ENCODE measurements at places on chromosomes 4 and X.

- no peak for DNase-seq
Measured at GRCh38 chr4:69025191-69025998, 70.9 kb upstream of the UGT2B7 start.

DNA sequence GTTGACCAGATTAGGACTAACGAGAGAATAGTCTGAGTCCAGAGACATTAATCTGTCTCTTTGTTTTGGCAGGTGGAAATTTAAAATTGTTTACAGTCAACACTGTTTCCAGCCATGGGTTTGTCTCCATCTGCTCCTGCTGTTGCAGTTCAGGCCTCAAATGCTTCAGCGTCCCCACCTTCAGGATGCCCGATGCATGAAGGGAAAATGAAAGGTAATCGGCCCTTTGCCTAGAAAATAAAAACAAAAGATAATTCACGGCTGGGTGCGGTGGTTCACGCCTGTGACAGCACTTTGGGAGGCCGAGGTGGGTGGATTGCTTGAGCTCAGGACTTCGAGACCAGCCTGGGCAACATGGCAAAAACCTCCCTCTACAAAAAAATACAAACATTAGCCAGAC is 815 bp downstream of the HCCS start:
- DNase-seq, result no peak

- DNase-seq, result no peak
Measured at GRCh38 chr4:41731569-41732126, 16.9 kb downstream of the PHOX2B start.

- DNase-seq, result no peak
Measured at GRCh38 chrX:9164533-9165426, 130.9 kb upstream of the FAM9B start.

- DNase-seq, result no peak
Measured at GRCh38 chrX:112368371-112368770, 285.8 kb upstream of the TRPC5 start.

GRCh38 chrX:101163166-101163565 is 56.4 kb upstream of the DRP2 start:
- DNase-seq, result no peak

GRCh38 chr4:88967883-88968331 is 89.1 kb downstream of the FAM13A start:
- DNase-seq, result no peak

DNA sequence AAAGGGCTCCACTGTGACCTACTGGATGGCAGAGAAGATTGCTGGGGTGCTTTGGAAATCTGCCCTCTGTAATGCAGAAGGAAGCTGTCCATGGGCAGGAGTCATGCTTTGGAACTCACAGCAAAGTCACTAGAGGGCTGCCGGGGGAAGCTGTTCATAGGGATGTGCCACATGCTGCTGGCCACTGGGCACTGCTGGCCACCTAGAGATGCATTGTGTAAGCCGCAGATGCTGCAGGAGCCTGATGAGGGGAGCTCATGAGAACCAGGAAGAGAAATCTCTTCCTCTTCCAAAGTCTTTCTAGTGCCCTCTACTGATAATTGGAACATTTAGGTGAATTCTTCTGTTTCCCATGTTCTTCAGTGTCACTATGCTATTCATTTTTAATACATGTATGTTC is 31.2 kb upstream of the UXT start:
- DNase-seq, result no peak

GRCh38 chr4:185304541-185304940 is 91.2 kb downstream of the LRP2BP start:
- DNase-seq, result no peak

GRCh38 chrX:112641449-112641848 is 38.3 kb downstream of the LHFPL1 start:
- no peak for DNase-seq

- no peak for DNase-seq
Measured at GRCh38 chr4:77015390-77015789, 60.4 kb downstream of the CCNI start.

DNA sequence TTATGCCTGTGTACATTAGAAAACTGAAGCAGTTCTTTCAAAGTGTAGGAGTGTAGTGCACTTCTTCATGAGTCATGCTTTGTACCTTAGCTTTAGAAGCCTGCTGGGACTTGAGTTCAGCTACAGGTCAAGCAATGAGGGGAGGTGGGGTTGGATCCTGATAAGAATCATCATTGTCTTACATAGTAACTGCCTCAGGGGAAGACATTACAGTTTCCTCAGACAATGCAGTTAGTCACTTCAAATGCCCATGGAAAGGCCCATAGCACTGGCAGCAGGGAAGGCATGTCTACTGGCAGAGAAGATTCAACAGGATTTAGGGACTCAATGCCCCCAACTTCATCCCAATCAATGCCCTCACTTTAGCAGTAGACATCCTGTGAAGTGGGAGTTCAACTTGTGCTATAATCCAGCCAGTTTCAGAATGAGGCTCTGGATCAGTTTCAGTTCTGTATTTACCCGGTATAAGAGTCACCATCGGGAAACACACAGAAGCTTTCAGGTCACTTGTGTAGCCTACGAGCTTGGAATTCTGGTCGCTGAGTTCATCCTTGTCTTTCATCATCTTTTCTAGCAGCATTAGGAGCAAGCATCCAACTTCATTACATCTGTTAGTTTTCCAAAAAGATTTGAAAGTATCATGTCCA is 1216.5 kb downstream of the RAPGEF2 start:
- peak; percentile 7 for DNase-seq

DNA sequence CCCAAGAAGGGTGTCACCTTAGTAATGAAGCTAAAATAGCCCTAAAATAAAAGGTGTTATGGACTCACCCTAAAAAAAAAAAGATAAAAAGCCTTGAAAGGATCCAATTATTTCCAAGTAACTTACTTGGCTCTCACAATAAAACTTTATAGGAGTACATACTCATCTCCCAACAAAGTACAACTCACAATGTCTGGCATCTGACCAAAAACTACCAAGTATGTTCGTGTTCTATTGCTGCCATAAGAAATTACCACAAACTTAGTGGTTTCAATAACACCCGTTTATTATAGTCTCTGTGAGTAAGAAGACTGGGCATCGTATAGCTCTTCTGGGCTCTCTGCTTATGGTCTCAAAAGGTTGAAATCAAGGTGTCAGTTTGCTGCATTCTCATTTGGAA is 51.0 kb downstream of the BEX1 start:
- DNase-seq, result no peak

GRCh38 chrX:73940893-73941470 is 363.0 kb upstream of the ZCCHC13 start:
- no peak for DNase-seq

DNA sequence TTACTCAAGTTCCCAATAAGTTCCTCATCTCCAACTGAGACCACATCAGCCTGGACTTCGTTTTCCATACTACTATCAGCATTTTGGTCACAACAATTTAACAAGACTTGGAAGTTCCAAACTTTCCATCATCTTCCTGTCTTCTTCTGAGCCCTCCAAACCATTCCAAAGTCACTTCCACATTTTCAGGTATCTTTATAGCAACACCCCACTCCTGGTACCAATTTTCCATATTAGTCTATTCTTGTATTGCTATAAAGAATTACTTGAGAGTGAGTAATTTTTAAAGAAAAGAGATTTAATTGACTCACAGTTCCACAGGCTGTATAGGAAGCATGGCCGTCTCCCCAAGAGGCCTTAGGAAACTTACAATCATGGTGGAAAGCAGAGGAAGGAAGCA is 138.6 kb upstream of the GPRIN3 start:
- no peak for DNase-seq

DNA sequence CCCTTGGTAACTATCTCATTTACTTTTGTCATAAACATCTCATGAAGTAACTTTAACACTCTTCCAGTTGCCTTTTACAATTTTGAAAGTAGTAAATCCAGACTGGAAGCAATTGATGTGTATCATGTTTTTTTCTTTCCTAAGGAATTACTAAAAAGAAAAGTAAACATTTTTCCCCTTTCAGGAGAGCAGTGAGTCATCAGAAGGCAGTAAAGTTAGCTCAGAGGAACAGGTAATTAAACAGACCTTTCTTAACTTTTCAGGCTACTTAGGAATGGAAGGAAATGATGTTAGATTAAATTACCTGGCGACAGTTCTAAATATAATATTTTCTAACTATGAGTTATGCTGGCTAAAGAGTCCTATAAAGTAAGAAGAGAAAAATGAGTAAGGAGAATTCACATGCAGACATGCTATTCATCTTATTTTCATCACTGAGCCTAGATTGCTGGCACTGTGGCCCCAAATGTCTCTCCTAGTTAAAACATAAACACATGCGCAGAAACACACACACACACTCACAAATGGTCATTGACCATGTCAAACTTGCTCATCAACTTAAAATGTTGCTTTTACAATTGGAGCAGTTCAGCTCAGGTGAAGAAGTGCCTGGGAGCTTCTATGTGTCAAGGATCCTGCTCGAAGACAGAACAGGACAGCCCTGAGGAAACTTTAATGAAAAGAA is 9.3 kb downstream of the DMP1 start:
- peak; percentile 22 for DNase-seq

- DNase-seq, result no peak
Measured at GRCh38 chr4:72318421-72319170, 250.4 kb downstream of the ADAMTS3 start.

- no peak for DNase-seq
Measured at GRCh38 chr4:5370286-5370685, 319.0 kb downstream of the STK32B start.

DNA sequence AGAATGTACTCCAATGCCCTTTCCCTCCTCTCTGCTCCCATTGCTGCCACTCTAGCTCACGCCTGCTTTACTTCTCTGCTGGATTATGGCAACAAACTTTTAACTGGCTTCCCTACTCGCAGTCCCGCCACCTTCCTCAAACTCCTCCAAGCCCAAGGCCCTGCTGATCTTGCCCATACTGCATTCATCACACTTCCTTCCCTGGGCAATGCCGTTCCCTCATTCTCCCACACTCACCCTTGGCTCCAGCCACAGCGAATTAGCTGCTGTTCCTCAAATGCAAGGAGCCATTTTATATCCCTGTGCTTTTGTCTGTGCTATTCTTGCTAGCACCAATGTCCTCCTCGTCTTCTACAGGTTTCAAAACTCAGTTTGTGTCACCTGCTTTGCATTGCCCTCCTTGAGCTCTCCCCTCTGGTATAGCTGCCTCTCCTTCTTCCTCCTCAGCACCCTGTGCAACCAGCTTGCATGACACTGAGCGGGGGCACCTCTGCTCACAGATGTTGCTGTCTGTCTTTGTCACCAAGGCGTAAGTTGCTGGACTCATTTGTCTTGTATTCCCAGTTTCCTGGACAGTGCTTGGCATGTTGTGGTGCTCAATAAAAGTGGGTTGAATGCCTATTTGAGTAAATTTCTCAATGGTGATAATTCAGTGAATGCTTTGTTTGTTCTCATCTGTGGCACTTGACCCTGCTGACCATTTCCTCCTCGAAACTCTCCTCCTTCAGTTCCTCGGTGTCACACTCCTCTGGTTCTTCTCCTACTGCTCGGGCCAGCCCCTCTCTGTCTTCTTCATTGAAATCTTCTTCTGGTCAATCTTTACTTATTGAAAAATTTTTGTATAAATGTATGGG is 22.4 kb upstream of the MGST2 start:
- no peak for DNase-seq

- DNase-seq, result no peak
Measured at GRCh38 chr4:72432282-72432681, 136.7 kb downstream of the ADAMTS3 start.

GRCh38 chr4:184471881-184472613 is 2.3 kb downstream of the IRF2 start:
- DNase-seq, result peak; percentile 36

Measured in muscle of leg (tissue), 16 donors.